ENCODE measurements at places on chromosomes 3 and 15.

- no peak for DNase-seq
Observed at GRCh38 chr3:164460851-164461250, 617.4 kb downstream of the SI start.

DNA sequence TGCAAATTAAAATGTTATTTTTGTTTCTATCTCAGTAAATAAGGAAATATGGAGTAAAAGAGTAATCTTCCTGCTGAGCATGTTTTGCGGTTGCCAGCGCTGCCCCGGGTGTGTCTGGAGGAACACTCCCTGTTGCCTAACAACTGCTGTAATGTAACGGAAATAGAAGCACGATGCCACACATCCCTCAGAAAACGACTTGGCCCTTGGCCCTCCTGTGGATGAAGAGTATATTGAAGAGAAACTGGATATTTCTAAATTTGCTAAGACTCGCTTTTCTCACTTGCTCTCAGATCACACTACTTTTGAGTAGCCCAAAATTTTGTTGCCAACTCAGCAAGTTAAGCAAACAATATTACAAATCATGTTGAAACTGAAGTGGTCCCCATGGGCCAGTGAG is 18.9 kb downstream of the CX3CR1 start:
- peak; percentile 76 for DNase-seq

DNA sequence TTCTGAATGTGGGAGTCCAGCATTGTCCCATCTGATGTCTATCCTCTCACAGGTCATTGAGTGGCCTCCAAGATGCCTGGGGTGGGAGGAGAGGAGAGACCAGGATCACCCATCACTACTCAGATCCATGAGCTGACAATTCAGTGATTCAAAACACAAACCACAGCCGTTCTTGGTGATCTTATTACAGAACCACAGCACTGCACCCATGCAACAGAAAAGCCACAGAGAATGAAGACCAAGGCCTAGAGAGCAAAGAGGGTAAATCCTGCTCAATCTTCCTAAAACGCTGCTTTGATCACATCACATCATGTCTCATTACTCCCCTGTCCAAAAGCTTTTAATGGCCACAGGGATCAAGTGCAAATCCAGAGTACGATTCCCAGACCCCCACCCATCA is 23.5 kb downstream of the ANP32A start:
- no peak for DNase-seq

DNA sequence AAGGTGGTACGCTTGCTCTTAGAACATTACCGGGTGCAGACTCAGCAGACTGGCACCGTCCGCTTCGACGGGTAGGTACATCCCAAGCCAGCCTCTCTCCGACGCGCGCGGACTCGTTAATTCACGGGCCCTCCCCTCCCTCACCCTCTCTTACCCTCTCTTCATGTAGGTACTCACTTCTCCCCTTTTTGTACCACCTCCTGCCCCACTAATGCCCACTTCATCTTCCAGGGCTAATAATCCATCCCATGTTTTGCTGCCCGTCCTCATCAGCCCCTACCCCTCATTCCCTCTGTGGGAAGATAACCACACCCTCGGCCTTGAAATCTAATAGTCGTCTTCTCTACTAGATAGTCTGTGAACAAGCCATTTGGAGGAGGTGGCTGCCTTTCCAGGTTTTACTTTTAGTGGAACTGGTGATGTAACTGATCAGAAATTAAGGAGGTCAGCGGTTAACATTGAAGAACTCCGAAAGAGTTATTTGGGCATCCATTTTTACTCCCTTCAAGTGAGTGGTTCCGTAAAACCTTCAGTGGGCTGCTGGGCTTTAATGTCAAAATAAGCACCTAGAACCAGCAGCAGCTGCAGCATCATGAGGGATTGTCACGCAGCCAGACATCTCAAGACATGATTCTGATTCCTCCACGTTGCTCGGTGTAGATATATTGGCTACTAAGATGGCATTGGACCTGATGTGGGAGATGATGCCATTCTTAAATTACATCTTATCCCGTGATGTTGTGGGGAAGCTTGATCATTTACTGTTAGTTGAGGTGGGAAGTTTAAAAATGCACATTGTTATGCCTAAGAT is 1.3 kb downstream of the FEM1B start:
- peak; percentile 12 for DNase-seq

DNA sequence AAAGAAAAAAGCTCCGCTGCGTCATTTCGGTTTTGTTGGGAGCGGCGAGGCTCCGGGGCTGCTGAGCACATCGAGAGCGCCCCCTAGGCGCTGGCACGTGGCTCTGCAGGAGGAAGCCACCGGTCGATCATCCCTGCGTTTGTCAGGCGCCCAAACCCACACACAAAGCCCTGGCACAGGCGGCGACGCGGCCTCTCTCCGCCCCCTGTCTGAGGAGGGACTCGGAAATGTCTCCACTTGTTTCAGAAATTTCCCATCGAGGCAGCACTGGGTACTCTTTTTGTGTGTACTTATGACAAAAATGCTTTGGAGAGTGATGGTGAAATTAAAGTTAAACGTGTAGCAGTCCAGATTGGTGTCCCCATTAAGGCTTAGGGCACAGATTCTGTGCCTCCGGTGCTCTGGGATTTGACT is 407.3 kb upstream of the ONECUT1 start:
- peak; percentile 17 for DNase-seq

DNA sequence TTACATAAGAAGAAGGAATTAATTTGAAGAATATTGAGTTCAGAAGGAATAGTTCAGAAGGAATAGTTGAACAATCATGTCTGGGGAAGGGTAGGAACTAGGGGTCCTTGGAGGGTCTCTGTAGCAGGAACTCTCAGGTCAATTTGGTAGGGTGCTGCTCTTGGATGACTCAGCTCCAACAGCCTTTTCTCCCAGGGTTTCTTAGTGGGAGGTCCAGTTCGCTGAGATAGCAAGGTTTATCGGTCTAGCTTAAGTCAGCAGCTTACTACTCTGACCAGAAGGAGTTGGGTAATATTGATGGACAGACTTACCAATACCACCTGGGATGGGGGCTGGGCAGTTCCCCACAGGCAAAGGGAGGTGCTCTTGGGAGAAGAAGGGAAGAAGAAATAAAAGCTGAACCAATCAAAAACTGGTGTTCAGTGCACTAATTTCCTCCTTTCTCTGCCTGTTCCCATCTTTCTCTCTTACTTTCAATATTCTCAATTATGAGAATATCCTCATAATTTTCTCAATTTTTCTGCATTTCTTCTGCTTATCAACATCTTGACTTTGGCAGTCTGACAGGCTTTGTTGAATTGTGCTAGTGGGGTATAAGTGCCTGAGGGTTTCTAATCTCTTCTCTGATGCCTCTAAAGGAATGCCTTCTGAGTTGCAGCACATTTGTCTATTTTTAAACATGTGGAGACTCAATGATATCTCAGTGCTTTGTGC is 14.4 kb upstream of the MITF start:
- no peak for DNase-seq

DNA sequence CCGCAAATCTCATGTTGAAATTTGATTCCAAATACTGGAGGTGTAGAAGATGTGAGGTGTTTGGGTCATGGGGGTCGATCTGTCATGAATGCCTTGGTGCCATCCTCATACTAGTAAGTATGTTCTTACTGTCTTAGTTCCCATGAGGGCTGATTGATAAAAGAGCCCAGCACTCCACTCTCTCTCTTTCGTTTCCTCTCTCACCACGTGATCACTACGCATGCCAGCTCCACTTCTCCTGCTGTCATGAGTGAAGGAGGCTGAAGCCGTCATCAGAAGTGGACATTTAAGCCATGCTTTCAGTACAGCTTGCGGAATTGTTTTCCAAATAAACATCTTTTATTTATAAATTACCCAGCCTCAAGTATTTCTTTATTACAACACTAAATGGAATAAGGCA is 6.1 kb downstream of the OR5H15 start:
- DNase-seq, result no peak

- no peak for DNase-seq
Observed at GRCh38 chr3:99330924-99331532, 307.4 kb upstream of the COL8A1 start.

- DNase-seq, result no peak
Observed at GRCh38 chr15:41396111-41396510, 6.2 kb downstream of the NDUFAF1 start.

DNA sequence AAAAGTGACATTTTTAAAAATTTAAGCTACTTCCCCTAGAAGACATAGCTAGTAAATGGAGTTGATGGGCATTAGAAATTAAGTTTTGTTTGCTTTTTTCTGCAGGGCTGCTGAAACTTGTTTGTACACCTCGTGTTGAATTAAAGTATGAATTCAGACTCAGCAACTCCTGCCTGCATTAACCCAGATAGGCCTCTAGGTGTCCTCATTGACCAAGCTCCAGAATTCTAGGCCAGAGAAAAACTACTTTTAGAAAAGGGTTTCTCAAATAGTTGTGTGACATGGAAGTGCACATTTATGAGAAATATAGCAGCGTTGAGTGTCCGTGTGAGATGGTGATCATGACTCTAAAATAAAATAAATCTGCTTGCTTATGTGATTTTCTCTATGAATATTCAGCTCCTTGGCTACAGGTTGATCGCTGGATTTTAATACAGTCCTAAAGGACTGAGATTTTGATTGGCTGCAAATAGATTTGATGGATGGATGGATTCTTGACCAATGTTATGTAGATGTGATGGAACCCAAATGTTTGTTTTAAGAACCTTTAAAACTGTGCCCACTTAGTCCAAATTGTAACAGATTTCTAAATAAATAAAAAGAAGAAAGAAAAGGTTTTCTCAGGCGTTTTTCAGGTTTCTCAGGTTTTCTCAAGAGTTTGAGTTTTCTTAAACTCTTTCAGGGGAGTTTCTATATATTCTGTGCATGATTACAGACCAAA is 39.4 kb upstream of the LMOD3 start:
- DNase-seq, result peak; percentile 65

DNA sequence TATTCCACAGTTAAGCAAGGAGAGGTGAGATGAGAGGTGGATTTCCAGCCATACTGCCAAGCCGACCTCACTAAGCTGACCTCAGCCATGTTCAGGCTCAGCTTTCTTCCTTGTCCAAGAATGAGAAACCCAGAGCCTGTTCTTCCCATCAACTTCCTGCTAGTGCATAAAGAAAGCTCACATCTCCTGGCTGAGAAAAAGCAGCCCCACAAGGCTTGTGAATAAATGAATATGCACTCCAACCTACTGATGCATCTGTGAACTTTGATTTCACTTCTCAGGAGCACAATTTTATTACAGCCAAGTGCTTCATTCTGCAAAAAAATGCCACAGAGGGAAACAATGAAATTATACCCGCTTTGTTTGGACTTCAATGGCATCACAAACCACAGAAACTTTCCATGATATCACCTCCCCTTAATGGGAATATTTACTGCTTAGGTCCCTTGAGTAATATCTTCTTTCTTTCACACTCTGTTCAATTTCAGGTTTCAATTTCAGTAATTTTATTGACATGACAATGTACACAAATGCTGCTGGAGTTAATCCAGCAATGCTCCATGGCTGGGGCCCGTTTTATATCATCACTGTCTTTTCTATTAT is 437.0 kb upstream of the PPP2R3A start:
- no peak for DNase-seq
